ENCODE measurements at places on chromosomes 2 and 18. TPM values are rescaled to one million over a fixed set of nuclear protein-coding genes. Genes with fewer than 3 reads are reported as not detected.

The RGPD3 gene
- 0.13 TPM for polyA plus RNA-seq

The PROM2 gene
- polyA plus RNA-seq = 1.7 TPM

The ESPNL gene
- not detected for polyA plus RNA-seq

The SCRN3 gene
- 8.8 TPM for polyA plus RNA-seq

The STPG4 gene
- polyA plus RNA-seq = 0.24 TPM

The EDAR gene
- polyA plus RNA-seq = not detected

The DNPEP gene
- polyA plus RNA-seq = 93.9 TPM

The PLB1 gene
- polyA plus RNA-seq = 7.7 TPM

The DYNAP gene
- polyA plus RNA-seq = not detected

The SNORC gene
- 0.35 TPM for polyA plus RNA-seq

The TUBB6 gene
- polyA plus RNA-seq = 26.6 TPM

The ALPI gene
- not detected for polyA plus RNA-seq

The ZDBF2 gene
- 3.0 TPM for polyA plus RNA-seq

The KATNAL2 gene
- 11.6 TPM for polyA plus RNA-seq

The GREB1 gene
- 2.2 TPM for polyA plus RNA-seq

The CHRNA1 gene
- not detected for polyA plus RNA-seq

The CD28 gene
- 0.08 TPM for polyA plus RNA-seq

The ANKRD30BL gene
- polyA plus RNA-seq = 0.13 TPM

The SCG2 gene
- polyA plus RNA-seq = 688 TPM

The SGPP2 gene
- 11.2 TPM for polyA plus RNA-seq

The LDLRAD4 gene
- 3.9 TPM for polyA plus RNA-seq

The TMEM198 gene
- polyA plus RNA-seq = 12.1 TPM

The SLC4A3 gene
- 5.2 TPM for polyA plus RNA-seq

The CHRNG gene
- not detected for polyA plus RNA-seq

The TUBA3E gene
- polyA plus RNA-seq = not detected

The CNRIP1 gene
- polyA plus RNA-seq = 15.5 TPM

The SULT1C4 gene
- polyA plus RNA-seq = 1.2 TPM

The EML6 gene
- polyA plus RNA-seq = 6.2 TPM

The MC4R gene
- polyA plus RNA-seq = not detected

All from adrenal gland (tissue), 19 donors.